ENCODE measurements at places on chromosomes 1 and 21.

- no peak for DNase-seq
Observed at GRCh38 chr1:220347654-220348175, 75.5 kb upstream of the RAB3GAP2 start.

DNA sequence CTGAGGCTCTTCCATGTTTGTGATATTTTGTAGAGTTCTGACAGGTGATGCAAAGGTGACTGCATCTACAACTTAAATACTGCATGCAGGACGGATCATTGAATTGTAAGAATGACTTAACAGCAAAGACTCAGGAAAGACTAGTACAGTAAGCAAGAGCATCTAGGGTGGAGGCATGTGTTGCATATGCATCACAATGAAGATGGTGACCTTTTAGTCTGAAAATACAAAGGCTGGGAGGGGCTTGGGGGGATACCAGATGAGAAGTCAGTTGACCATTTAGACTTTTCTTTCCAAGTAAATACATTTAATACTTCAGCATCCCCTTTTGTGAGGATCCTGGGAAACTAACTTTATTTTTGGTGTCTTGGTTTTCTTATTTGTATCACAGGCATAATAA lies 145.5 kb downstream of the NUF2 start:
- no peak for DNase-seq

GRCh38 chr1:212430416-212430815 lies 2.3 kb upstream of the NENF start:
- DNase-seq, result no peak

DNA sequence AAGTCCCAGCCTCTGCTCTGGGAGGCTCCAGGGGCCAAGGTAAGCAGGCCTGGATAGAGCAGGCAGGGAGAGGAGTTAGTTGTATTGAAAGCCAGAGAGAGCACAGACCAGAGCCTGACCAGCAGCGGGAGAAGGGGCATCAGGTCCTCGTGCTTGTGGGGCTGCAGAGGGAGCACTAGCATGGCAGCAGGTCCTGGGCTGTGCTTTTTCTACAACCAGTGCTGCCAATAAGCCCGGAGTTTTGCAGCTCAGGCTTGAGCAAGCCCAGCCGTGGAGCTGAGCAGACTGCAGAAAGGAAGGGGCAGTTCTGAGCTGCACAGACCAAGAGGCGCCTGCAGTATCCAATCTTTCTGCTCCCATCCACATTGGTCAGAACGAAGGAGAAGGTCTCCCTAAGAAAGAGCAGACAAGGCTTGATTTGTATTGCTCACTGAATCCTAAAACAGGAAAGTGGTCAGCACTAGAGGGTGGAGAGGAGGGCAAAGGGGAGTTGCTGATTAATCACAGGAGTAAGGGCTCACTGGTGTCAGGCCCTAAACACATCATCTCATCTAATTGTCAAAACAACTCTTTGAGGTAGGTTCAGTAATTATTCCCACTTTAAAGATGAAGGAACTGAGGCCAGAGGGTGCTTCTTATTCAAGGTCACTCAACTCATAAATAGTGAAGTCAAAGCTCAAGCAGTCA lies 2.7 kb downstream of the DENND2D start:
- peak; percentile 59 for DNase-seq

DNA sequence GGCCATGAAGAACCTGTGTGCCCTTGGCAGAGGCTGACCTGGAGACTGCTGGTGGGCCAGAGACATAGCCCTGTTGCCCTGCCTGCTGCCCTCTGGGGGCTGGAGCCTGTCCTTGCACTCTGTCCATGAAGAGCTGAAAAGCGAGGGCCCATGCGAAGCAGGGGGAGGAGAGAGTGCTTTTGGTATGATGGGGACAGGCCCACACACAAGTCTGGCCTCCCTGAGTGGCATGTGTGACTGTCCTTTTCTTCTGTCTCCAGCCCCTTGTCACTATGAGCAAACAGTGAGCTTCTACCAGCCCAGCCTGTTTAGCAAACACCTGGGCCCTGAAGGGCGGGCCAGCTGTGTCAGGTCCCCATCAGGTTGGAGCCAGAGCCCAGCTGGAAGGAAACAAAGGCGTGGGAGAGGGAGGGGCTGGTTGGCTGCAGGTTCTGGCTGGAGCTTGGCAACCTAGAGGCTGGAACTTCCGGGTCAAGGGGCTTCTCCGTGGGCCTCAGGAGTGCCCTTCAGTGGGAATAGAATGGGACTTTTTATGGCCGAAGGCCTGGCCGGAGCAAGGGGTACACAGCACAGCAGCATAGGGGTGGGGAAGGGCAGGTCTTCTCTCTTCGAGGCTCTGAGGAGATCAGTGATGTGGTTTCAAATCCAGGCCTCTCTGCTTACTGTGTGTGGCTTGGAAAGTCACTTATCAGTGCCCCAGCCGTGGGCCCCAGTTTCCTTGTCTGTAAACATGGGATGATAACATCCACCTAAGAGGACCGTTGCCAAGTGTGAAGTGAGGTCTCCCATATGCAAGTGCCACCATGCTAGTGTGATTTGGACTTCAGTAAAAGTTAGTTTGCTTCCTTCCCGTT lies 14.3 kb downstream of the QSOX1 start:
- no peak for DNase-seq

DNA sequence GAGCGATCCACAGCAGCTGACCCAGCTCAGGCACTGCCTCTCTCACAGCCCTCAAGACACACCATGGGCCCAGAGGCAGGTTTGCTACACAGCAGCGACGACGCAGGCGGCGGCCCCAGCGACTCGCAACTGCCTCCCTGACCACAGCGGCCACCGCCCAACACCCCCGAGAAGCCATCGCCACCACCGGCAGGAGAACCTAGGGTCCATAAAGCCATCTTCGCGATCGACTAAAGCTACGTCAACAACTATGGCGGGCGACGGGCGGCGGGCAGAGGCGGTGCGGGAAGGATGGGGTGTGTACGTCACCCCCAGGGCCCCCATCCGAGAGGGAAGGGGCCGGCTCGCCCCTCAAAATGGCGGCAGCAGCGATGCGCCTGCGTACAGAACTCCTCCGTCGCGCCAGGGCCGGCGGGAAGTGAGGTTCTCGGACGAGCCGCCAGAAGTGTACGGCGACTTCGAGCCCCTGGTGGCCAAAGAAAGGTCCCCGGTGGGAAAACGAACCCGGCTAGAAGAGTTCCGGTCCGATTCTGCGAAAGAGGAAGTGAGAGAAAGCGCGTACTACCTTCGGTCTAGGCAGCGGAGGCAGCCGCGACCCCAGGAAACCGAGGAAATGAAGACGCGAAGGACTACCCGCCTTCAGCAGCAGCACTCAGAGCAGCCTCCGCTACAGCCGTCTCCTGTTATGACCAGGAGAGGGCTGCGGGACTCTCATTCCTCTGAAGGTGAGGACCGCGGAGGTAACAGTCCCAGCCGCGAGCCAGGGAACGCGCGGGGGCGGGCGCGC lies at the start of gene TOR1AIP1:
Gene TOR1AIP1 (plus strand): TSS at position 33 of the 787 bp plus-strand sequence. CDS start 218 bp downstream, at position 251.
- peak; percentile 96 for DNase-seq

GRCh38 chr1:152886085-152886484 lies 8.0 kb downstream of the SMCP start:
- no peak for DNase-seq

- no peak for DNase-seq
Observed at GRCh38 chr1:157399984-157400382, 152.3 kb downstream of the FCRL5 start.

DNA sequence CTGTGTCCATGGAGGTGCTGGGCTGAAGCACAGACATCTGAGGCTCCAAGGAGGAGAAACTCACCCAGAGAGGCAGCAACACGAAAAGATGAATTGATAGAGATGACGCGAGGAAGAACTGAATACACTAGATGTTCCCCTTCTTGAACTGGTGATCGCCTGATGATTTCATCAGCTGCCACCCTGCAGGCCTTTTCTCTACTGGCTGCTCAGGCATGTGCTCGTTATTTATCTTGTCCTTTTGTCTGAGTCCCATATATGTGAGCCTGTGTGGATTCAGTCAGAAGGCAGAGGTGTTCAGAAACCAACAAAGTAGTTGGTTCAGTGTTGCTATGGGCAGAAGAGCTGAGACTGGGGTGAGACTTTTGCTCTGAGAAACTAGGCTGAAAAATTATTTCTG lies 104.2 kb downstream of the SPATA46 start:
- no peak for DNase-seq

DNA sequence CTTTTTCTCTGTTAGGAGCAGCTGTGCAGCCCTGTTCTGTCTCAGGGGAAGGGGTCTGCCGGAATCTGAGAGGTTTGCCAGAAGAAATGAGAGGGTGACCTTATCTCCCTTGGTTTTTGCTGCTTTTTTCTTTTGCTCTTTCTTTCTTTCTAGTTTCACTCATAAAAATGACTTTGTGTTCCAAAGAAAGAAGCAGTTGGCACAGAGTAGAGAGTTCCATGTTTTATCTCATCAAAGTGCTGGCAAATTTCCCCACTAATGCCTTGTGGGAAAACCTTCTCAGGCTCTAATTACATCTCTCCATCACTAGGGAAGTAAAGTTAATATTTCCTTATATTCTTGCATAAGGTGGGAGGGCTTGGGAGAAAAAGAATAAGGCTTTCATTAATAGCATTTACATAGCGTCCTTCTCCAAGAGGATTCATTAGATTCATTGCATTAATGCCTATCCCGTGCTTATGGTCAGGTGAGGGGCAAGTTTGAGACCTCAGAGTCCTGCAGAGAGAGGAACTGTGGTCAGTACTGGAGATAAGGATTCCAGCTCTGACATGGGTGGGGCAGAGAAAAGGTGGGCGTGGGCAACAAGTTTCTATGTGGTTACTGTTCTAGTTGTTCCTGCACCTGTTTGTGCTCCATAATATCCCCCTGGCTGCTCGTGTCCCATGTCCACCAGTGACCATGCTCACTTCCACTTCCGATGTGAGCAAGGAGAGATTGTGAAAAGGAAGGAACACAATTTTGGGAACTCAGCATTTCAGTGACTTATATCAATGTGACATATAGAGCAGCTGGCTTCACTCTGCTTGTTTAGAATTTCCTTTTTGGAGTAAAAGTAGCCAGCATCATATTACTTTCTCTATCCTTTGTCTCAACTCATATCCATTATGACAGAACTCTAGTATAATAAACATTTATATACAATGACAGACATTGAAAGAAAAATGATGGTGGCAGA lies 79.5 kb downstream of the DISC1 start:
- no peak for DNase-seq

GRCh38 chr1:246785494-246786111 lies 61.4 kb downstream of the SCCPDH start:
- no peak for DNase-seq

GRCh38 chr1:106266786-106267185 lies 789.7 kb upstream of the PRMT6 start:
- DNase-seq, result no peak

DNA sequence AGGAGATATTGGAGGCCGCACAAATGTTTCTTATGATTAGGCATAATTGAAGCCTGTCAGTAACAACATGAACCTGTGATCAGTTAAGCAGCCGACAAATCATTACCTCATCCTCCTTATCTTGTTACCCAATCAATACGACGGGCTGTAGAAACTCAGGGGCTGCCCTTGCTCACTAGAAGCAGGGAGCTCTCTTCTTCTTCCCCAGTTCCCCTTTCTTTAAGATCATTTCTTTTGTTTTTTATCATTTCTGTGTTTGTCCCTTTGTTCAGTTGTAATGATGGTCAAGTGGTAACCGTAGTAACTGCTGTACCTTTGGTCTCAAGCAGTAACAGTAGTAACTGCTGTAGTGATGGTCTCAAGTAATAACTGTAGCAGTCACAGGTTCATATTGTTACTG lies 13.8 kb upstream of the FCGR2A start:
- no peak for DNase-seq

- DNase-seq, result no peak
Observed at GRCh38 chr21:45498646-45499000, 43.6 kb downstream of the SLC19A1 start.

GRCh38 chr1:227926216-227926791 lies 21.4 kb downstream of the WNT9A start:
- DNase-seq, result no peak

DNA sequence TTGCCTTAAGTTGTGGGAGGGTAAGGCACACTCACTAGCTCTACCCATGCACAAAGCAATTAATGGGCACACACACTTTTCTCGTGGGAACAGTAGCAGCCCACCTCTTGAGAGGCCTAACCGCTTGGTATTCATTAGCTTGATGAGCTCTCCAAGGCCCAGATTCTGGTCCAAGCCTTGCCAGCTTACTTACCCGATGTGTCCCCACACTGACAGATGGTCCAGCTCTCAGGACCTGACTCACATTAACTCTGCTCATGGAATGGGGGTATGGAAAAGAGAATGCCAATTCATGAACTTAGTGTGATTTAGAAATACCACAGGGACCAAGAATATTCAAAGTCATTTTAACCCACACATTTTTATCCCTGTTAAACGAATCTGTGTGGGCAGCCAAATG lies 106.8 kb upstream of the CACHD1 start:
- no peak for DNase-seq

DNA sequence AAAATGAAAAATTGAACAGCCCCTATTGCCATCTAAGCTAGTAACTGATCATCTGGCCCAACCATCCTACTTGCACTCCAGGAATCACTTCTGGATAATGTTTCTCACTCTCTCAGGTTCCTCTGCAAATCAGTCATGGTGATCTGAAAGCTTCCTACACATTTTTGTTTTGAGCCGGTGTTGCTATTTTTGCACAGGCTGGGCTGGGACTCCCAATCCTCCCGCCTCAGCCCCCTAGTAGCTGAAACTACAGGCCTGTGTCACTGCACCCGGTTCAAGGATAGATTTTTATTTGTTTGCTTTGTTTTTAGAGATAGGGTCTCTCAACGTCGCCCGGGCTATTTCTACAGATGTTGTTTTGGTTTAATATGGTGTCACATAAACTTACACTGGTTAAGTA lies 40.5 kb upstream of the HMCN1 start:
- DNase-seq, result no peak

DNA sequence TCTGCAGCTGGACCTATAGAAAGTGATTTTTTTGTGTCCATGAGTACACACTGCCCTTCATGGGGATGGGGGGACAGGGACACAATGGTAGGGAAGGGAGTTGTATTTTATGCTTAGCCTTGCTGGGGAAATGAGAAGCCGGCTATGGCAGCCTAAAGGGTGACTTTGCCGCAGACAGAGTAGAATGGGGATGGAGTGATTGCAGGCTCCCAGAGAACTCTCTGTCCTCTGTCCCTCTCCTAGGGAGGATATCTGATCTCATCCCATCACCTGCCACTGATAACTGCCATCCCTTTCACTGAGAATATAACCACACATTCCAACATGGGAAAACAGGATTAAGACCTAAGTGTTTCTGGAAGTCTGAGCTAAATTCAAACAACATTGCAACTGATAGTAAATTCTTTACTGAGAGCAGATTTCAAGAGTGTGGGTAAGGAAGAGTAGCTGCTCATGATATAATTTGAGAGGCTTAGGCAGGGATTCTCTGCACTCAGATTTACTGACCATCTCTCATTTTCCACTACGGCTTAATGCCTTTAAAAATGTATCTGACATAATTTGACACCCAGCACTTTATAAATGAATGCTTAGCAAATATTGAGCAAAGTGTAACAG lies 13.9 kb downstream of the SH2D1B start:
- no peak for DNase-seq

- no peak for DNase-seq
Observed at GRCh38 chr21:40049031-40049930, 182.0 kb downstream of the PCP4 start.

Measured in CD8-positive, alpha-beta memory T cell (primary cell).